ENCODE measurements at places on chromosomes 12 and 14.
A peak's percentile ranks its signal among the peaks of the same experiment; 100 is the strongest.

DNA sequence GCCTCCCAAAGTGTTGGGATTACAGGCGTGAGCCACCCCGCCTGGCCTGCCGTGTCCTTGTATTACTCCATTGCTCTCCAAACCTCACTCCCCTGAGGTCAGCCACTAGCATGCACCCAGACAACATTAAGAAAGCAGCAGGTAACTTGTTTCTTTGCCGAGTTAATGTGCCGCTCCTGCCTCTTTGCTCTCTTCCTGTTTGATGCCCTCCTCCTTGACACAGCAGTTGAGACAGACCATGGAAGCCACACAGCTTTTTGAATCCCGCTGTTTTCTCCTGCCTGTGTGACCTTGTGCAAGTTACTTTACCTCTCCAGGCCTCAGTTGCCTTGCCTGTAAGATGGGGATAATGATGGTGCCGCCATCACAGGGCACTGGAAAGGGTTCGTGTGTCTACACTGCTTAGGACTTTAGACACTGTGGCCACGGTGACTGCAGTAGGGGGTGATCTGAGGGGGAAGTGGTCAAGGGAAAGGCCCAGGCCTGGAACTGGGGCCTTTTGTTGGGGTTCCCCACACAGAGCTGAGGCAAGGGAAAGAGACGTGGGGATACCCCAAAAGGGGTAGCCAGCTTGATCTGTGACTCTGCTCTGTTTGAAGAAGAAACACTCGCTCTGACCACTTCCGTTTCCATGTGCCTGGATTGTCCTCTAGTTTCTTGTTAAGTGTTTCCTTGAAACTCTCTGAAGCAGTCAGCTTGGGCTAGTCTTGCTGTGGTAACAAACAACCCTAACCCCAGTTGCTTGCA lies 69.3 kb downstream of the RIN3 start:
- peak; percentile 73 for DNase-seq

GRCh38 chr12:102454330-102454729 lies 26.0 kb downstream of the IGF1 start:
- DNase-seq: no peak

DNA sequence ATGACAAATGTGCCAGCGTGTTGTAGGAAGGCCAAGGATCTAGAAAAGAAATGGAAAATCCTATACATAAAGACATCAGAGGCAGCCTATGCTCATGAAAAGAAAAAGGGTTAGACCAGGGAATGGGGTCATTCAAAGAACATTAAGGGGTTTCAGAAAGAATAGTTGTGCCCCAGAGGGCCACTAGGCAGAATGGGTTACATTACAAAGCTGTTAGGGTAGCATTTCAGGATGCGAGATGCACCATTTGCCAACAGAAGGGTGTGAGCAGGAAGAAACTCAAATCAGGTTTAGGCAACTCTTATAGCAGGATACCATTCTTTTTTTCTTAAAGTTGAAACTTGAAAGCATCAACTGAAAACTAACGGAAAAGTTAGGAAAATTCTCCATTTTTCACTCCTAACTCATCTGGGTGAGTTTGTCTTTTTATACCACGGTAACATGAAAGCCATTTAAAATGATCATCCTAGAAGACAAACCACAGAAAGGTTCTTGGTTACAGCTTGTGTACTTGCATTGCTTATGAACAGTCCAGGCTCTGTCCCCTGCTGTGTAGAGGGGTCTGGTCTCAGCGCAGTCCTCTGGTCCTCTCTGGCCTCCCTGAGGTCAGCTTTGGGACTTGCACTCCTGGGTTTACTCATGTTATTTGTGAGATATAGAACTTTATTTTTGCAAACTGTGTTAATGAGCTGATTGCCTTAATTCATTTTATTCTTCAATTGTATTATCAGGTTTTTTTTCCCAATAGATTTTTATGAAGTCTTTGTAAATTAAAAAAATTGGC lies 209.1 kb downstream of the DACT1 start:
- no peak for DNase-seq

GRCh38 chr14:101966742-101967141 lies 2.4 kb downstream of the DYNC1H1 start:
- DNase-seq: no peak

DNA sequence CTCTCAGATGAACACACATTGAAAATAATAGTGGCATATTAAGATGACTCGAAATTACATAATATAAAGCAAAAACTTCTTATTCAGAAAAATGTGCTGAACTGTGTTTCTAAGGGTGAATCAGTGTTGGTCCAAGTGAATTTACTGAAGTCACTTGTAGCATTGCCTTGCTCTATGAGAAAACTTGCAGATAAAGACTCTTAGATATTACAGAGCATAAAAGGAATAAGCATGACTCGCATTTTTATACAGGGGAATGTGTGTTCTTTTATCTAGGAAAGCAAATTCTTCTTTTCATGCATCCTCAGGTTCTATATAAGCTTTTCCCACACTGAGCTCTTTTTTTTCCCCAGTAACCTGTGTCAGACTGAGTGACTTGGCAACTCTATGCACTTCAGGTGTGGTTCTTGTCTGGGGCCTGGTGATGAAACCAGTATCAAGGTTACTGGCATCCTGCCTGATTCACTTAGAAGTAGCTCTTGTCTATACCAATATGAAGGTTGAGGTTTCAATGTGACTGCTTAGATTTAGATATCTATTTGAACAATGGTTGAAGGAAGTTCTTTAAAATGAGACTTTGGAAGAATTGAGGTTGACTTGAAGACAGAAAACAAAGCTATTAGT lies 76.1 kb downstream of the OTOGL start:
- DNase-seq: no peak

DNA sequence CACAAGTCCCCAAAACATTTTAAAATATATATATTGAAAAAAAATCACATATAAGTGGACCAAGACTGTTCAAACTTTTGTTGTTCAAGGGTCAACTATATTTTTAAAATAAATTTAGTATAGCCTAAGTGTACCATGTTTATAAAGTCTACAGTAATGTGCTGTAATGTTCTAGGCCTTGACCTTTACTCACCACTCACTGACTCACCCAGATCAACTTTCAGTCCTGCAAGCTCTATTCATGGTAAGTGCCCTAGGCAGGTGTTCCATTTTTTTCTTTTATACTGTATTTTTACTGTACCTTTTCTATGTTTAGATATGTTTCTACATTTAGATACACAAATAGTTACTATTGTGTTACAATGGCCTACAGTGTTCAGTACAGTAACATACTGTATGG lies 23.4 kb upstream of the TMTC1 start:
- DNase-seq: no peak

DNA sequence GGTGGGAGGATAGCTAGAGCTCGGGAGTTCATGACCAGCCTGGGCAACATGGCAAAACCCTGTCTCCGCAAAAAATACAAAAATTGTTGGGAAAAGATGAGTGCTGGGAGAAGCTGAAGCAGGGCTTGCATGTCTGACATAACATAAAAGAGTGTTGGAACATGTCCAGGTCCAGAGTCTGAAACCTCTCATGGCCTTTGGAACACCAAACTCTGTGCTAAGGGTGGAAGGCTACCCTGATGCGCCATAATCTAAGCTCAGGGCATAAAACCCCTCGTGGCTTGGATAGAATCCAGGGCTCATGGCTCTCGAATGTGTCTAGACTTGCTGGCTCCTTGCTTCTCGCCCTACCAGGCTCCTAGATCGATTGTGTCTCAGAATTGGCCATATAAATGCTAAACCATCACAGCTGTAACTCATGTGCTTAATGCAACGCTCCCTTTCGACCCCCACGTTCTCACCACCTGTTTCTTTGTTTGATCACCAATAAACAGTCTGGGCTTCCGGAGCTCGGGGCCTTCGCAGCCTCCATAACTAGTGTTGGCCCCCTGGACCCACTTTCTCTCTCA lies 6.7 kb upstream of the CLEC7A start:
- DNase-seq: peak; percentile 15

DNA sequence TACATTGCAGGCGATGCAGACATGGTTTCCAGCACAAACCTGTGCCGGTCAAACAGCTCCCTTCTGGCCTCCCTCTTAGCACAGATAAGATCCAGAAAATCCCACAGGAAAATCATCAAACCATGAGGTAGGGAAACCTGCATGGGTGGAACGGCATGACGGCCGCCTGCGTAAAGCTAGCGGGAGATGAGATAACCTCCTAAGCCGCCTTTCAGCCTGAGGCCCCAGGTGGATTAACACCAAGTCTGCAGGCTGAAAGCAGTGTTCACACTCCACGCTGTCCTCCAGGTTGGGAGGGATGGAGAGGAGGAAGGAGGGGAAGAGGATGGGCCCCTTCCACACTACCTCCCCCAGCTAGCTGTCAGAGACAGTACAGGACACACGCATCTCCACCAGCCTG lies 63.8 kb downstream of the TSPAN11 start:
- DNase-seq: no peak

DNA sequence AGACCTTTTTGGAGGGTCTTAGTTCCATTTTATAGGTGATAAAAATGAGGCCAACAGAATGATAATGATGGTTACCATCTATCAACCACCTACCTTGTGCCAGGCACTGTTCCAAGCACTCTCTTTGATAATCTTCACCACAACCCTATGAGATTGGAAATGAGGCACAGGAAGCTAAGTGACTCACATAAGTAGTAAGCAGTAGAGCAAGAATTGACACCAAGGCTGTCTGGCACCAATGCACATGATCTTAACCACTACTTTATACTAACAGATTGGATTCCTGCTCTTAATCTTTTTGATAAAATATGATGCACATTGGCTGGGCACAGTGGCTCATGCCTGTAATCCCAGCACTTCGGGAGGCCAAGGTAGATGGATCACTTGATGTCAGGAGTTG lies 91.4 kb downstream of the DRAM1 start:
- no peak for DNase-seq

GRCh38 chr12:88767699-88768098 lies 187.4 kb upstream of the KITLG start:
- DNase-seq: no peak

DNA sequence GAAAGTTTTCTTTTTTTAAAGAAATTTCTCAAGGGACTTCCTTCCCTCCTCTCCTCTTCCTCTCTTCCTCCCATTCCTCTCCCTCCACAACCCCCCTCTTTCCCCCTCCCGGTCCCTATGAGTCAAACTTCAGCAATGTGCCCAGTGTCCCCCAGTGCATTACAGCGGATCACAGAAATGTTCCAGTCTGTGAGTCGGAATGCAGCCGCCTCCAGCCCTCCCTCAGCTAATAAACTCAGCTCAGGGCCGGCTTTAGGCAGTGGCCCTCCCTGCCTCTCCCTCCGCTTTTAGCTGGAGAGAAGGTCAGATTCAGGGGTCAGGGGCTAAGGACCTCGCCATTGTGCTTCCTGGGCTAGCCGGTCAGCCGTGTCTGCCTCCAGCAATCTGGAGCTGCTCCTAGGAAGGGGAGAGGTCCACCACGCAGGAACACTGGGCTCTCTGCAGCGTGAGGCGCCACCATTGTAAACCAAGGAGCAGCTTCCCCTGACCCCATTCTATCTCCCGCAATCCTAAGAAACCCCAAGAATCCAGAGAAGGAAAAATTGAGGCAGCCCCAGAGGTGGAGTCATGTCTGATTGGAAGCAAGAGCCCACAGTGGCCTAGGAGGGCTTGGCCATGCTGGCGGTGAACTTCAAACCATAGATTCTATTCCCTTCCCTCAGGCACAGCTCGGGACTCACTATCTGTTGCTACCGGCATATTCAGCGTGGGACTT lies 1.1 kb upstream of the HDAC7 start:
- peak; percentile 55 for DNase-seq

DNA sequence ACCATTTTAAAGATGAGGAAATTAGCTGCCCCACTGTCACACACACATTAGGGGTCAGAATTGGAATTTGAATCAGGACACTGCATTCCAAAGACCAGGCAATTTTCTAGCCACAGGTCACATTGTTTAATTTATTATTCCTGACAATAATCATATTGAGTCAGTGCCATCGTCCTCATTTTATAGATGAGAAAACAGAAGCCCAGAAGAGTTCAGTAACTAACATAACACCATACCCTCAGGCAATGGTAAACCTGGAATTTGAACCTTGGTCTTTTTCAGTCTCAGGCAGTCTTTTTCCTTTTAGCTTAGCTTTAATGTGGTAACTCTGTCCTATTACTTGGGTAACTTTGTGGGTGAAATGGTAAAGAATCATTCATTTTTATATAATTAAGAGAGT lies 330.3 kb upstream of the SYT1 start:
- DNase-seq: no peak

GRCh38 chr12:105721891-105722290 lies 391.4 kb downstream of the C12orf75 start:
- DNase-seq: no peak

GRCh38 chr14:100789460-100790417 lies 36.2 kb upstream of the MEG3 start:
- no peak for DNase-seq

- no peak for DNase-seq
Observed at GRCh38 chr14:66117600-66117999, 368.6 kb upstream of the CCDC196 start.

- DNase-seq: no peak
Observed at GRCh38 chr12:94261119-94261518, 112.7 kb downstream of the PLXNC1 start.

DNA sequence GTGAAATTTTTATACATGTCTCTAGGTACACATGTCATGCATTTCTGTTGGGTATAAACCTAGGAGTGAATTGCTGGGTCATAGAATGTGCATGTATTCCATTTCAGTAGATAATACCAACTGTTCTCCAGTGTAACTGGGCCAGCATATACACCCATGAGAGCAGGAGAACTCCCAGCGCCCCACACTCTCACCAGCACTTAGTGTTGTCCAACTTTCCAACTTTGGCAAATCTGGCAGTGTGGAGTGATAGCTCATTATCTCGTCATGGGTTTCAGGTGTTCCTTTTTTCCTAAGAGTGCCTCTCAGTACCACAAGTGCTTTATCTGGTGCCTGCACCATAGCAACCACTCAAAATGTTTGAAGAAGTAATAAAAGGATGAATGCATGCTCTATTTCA lies 40.1 kb downstream of the NGB start:
- no peak for DNase-seq

DNA sequence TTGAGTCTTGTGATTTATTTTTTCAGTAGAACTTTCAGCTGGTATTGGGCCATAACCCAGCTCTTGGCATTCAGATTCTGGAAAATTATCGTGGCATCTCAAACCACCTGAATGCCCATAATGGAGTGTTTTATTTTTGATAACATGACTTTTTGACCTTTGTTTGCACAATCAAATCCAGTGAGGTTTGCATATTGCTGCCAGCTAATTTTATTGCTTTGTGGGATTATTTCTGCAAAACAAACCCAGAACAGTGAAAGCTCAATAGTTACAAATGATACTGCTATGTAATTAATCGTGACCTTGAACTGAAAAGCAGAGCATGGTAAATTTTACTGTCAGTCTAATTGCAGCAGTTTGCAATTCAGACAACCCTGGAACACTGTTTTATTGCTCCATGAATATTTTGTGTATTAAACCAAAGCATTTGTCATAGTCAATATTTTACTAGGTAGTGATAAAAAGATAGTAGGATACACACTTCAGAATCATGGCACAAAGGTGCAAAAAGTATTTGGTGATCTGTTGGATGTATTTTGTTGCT lies 255.2 kb upstream of the NAV3 start:
- no peak for DNase-seq

- DNase-seq: no peak
Observed at GRCh38 chr12:25058658-25059058, 109.8 kb upstream of the BCAT1 start.

- no peak for DNase-seq
Observed at GRCh38 chr12:111425655-111426054, 19.9 kb downstream of the SH2B3 start.

All from MV-4-11 (cell line).